ENCODE measurements at places on chromosomes 4 and X.

GRCh38 chr4:2861631-2862436, 18.2 kb downstream of the ADD1 start:
- DNase-seq = no peak

DNA sequence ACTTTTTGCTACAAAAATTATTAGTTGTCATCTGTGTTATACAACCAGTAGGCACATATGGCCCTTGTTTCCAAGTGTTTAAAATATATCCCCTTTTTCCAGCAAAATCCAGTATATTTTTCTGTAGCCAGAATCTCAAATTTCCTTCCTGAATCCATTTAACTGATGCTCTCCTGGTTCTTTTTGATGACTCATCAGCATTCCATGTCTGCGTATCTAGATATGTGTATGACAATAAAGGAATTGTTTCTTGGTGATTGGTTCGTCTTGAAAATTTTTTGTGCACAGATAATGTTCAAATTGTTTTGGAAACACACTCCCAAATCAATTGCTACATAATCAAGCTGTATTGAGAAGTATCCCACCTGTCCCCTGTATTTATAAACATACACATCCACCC, 98.3 kb downstream of the ITM2A start:
- DNase-seq = no peak

- no peak for DNase-seq
Observed at GRCh38 chr4:159021597-159022385, 81.1 kb upstream of the RAPGEF2 start.

DNA sequence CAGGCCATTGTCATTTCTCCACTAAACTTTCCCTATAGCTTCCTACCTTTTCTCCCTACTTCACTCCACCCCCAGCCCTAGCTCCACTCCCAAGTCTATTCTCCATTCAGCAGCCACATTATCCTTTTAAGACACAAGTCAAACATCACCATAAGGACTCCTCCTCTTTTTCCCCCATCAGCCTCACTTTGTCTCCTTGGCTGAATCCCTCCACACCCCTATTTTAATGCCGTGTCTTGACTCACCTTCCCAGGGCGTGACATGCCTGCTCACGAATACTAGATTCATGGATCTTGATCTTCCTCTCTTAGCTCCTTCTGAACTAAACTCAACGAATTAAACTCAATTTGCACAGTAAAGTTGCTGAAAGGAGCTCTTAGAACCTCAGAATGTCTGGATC, 281.9 kb downstream of the PTTG2 start:
- no peak for DNase-seq

DNA sequence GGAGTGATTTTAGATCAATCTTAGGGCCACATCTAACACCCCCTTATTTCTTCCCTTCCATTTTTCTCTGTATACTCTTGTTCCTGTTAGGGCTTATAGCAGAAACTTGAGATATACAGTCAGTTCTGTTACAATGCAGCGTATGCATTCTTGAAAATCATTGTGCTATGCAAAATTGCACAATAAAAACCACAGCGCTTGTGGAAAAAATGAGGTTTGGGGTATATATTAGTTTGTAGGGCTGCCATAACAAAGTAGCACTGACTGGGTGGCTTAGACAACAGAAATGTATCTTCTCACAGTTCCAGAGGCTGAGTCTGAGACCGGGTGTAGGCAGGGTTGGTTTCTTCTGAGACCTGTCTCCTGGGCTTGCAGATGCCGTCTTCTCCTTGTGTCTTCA, 59.0 kb downstream of the WWC2 start:
- no peak for DNase-seq

- no peak for DNase-seq
Observed at GRCh38 chr4:66647926-66648325, 897.4 kb downstream of the CENPC start.

DNA sequence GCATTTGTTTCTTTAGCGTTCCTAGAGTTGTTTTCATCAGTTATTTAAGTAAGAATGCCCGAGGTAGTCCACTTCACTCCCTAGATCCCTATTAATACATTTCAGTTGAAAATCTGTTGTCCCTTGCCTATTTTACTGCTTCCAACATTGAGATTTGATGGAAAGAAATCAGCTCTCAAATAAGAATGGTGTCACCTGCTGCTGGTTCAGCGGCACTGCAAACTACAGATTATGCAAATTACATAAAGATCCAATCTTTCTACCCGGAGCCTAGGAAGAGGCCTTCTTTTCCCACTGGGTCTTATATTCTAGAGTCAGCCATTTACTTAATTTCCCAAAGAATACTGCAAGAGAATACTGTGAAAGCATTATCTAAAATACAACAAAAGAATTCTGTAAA, 597.6 kb upstream of the MAGEB2 start:
- no peak for DNase-seq

DNA sequence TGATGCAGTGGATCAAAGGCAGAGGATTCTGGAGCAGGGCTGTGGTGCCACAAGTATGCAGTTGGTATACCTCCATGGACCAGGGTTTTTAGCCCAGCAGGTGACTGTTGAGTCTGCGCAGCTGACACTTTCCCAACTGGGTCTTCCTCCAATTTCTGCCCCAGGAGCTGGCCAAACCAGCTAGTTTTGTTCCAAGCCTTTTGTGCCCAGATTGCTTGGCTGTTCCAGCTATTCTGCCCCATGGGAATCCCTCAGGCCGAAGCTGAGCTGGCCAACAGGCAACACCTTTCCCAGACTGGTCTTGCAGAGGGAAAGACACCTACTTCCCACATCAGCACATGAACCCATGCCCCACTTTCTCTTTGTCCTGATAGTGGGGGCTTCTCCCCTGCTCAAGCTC, 22.8 kb upstream of the ANKRD17 start:
- no peak for DNase-seq

- DNase-seq = no peak
Observed at GRCh38 chrX:16205840-16206239, 38.6 kb downstream of the MAGEB17 start.

DNA sequence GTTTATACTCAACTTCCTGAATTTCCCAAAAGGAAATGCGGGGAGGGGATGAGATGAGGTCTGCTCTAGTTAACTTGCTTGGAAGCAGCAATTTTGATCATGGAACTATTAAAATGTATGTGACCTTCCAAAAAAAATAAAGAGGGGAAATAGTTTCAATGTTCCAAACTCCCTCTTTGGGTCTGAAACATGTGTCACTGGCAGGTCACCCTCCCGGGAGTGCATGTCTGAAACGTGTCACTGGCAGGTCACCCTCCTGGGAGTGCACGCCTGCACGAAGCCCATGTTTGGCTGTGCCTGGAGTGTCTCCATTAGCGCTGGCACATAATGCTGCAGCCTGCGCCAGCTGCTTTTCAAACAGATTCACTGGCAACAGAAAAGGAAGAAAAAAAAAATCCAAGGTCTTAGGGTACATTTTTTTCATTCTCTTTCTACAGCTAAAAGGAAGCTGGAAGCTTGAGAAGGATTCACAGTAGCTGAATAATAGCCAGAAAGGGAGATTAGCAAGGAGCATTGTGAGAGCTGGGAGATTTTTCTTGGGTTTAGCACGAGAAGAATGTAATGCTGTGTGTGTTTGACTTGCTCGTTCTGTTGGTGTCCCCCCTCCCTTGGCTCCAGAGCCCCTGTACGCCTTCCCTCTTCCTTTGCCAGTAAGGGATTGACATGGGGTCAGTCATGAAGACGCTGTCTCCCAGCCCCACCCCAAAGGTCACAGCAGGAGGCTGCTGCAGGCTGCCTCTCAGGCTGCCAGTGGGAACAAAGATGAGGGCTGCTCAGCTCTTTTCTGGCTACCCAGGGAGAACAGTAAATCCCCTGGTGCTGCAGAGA, 39.2 kb upstream of the TLR3 start:
- DNase-seq = peak; percentile 21

DNA sequence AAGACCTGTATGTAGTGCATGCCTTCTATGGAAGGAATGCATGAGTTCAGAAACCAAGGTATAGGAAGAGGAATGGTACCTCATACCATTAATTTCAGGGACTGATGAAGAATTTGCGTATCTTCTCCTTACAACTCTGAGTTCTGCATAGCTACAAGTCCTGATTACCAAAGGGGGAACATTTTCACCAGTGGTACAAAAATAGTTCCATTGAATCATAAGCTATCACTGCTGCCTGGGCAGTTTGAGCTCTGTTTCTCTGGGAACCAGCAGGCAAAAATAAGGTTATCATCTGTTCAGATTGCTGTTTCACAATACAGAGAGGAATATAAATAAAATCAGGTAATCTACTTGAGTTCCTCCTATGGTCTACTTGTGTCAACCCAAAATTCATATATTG, 77.9 kb upstream of the GNPDA2 start:
- no peak for DNase-seq

DNA sequence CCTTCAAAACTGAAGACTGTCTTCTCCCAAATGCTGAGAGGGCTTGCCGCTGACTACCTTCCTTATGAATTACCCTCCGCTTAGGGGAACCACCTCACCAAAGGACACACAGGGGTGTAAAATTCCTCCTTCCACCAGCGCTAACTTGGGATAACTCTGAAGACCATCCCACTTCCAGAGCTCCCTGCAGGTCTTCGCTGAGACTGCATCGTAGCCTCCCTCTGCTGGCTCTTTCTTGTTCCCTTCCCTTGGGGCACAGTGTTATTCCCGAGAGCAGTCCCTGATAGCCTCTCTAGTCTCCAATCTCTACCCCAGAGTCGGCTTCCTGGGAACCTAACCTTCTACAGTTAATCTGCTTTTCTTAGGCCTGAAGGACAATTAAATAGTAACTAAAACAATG, 725.5 kb upstream of the ATOH1 start:
- DNase-seq = no peak

DNA sequence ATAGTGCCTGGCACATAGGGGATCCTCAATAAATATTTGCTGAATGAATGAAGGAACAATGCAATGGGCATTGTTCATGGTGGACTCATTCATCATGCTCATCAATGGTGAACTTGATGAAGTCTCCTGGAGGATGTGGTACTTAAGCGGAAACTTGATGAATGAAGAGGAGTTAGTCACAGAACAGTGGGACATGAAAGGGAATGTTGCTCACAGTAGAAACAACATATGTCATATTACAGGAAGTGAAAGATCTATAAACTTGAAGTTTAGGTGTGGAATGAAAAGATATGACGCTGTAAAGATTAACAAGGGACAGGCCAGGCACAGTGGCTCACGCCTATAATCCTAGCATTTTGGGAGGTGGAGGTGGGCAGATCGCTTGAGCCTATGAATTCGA, 224.1 kb downstream of the PPP3CA start:
- no peak for DNase-seq

- no peak for DNase-seq
Observed at GRCh38 chr4:3411676-3412075, 30.1 kb upstream of the HGFAC start.

- no peak for DNase-seq
Observed at GRCh38 chr4:64465263-64465662, 56.0 kb upstream of the TECRL start.

- DNase-seq = no peak
Observed at GRCh38 chrX:11766487-11766886, 8.4 kb downstream of the MSL3 start.

DNA sequence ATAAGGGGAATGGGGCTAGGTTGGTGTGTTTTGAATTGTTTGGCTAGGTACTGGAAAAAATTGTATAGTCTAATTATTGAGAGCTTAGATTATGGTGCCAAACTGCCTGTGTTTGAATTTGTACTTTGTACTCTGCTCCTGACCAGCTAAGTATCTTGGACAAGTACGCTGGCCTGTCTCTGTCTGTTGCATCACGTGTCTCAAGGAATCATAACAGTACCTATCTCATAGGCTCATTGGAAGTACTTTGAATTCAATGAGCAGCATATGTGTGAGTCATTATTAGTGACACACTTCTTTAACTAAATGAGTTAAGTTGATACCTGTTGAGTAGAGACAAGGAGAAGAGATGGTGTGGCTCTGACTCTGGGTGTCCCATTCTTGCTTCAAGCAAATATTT, 69.5 kb upstream of the MND1 start:
- DNase-seq = no peak

DNA sequence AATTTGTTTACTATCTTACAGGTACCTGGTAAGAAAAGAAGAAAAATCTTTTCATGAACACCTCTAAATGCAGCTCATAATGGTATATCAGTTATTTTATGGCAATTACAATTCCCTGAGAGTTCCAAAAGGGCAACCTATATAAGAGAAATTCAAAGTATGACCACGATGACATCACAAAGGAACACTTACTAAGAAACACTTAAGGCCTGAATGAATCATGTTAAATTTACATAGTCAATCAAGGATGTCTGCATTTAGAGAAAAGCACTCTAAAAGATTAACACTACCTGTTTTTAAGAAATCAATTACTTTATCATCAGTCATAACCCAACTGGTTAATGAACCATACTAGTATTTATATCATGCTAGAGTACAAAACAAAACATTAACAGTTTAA, 63.9 kb downstream of the LCORL start:
- no peak for DNase-seq

GRCh38 chrX:133321451-133321850, 93.8 kb downstream of the GPC4 start:
- no peak for DNase-seq

- no peak for DNase-seq
Observed at GRCh38 chr4:153211986-153212728, 7.9 kb downstream of the TRIM2 start.

DNA sequence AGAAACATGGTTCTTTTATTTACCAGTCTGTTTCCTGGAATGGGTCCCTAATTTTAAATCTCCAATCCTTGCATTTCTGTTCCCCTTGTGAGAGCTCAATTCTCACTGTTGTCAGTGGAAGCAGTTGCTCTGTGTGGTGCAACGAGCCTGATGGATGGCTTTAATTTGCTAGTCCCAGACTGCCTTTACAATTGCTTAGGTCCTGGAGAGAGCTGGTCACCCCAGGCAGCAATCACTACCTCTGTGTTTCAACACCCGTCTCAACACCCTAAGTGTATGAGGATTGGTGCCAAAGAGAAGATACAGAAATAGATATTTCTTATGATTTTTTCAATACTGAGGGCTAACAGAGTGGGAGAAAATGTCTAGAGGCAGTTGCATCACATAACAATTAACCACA, 873.8 kb downstream of the GLUD2 start:
- no peak for DNase-seq

- no peak for DNase-seq
Observed at GRCh38 chrX:132025041-132025440, 1.9 kb downstream of the STK26 start.

- peak; percentile 19 for DNase-seq
Observed at GRCh38 chr4:38565271-38566199, 98.5 kb upstream of the KLF3 start.

GRCh38 chr4:98203332-98204235, 57.6 kb upstream of the RAP1GDS1 start:
- DNase-seq = no peak

DNA sequence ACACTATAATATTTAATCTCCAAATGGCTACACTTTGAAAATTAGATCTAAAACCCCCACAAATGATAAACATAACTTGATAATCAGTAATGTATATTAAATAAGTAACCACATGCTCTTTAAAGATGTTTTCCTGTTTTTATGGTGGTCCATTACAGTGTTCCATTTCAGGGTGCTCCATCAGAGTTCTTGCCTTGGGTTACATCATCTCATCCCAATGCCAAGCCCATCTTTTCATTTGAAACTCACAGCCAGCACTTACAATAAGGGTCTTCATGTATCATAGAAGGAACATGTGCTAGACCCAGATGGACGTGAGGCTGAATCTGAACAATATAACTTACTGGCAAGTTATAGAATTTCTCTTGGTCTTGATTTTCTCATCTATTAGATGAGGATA, 10.5 kb upstream of the PAQR3 start:
- DNase-seq = no peak

GRCh38 chr4:39961311-39961877, 16.3 kb downstream of the PDS5A start:
- no peak for DNase-seq
